ENCODE measurements at places on chromosomes 16 and 17. TPM values are rescaled to one million over a fixed set of nuclear protein-coding genes. Genes with fewer than 3 reads are reported as not detected.

The CTRB2 gene
- not detected for total RNA-seq

The HSF5 gene
- total RNA-seq = not detected

The SLC5A10 gene
- total RNA-seq = not detected

The STAC2 gene
- 0.11 TPM for total RNA-seq

The USP6 gene
- 0.13 TPM for total RNA-seq

The CA5A gene
- total RNA-seq = not detected

The PLD6 gene
- total RNA-seq = 1.4 TPM

The ZNF423 gene
- 4.7 TPM for total RNA-seq

The GPRC5C gene
- 139 TPM for total RNA-seq

The FOXL1 gene
- total RNA-seq = 2.5 TPM

The PIPOX gene
- total RNA-seq = 0.90 TPM

The GAST gene
- not detected for total RNA-seq

The SYT17 gene
- 5.5 TPM for total RNA-seq

The SMIM36 gene
- not detected for total RNA-seq

The CDH15 gene
- not detected for total RNA-seq

The APOBR gene
- 60.8 TPM for total RNA-seq

The GPRC5B gene
- 3.1 TPM for total RNA-seq

The CALCOCO2 gene
- total RNA-seq = 232 TPM

The MAF gene
- 21.1 TPM for total RNA-seq

The CDH1 gene
- 519 TPM for total RNA-seq

The NPIPA8 gene
- total RNA-seq = 1.2 TPM

The NPW gene
- total RNA-seq = 3.8 TPM

The TLCD2 gene
- 32.6 TPM for total RNA-seq

The FBXL16 gene
- total RNA-seq = 2.2 TPM

The SPATA32 gene
- total RNA-seq = not detected

The HEATR9 gene
- not detected for total RNA-seq

The PSMD11 gene
- total RNA-seq = 117 TPM

The HLF gene
- 0.69 TPM for total RNA-seq

The LITAFD gene
- total RNA-seq = not detected

The PLA2G10 gene
- total RNA-seq = 30.5 TPM

The BMERB1 gene
- total RNA-seq = 6.2 TPM

The HEXIM1 gene
- total RNA-seq = 37.0 TPM

The SGCA gene
- total RNA-seq = 5.5 TPM

The NPIPA3 gene
- total RNA-seq = 0.49 TPM

The SBK1 gene
- 1.4 TPM for total RNA-seq

The MFSD11 gene
- 38.9 TPM for total RNA-seq

The CHST5 gene
- 107 TPM for total RNA-seq

The COL1A1 gene
- total RNA-seq = 127 TPM

The KRTAP9-4 gene
- not detected for total RNA-seq

The CCL1 gene
- total RNA-seq = not detected

The ZNF469 gene
- 0.17 TPM for total RNA-seq

The FZD2 gene
- 0.67 TPM for total RNA-seq

The GLTPD2 gene
- total RNA-seq = 0.40 TPM

The SPATA20 gene
- total RNA-seq = 41.6 TPM

The BEAN1 gene
- total RNA-seq = 0.32 TPM

The ASGR2 gene
- 0.49 TPM for total RNA-seq
